ENCODE measurements at places on chromosomes 13 and 19. TPM values are rescaled to one million over a fixed set of nuclear protein-coding genes. Genes with fewer than 3 reads are reported as not detected.

Gene APC2
- 193 TPM for total RNA-seq

Gene ZNF714
- total RNA-seq, result 64.9 TPM

Gene LRP3
- total RNA-seq, result 57.5 TPM

Gene FXYD1
- total RNA-seq, result 0.74 TPM

Gene PALM3
- 4.9 TPM for total RNA-seq

Gene CRX
- not detected for total RNA-seq

Gene ZNF471
- total RNA-seq, result 17.0 TPM

Gene PLK5
- 0.74 TPM for total RNA-seq
